ENCODE measurements at places on chromosomes 5 and 9.
A peak's percentile ranks its signal among the peaks of the same experiment; 100 is the strongest.

DNA sequence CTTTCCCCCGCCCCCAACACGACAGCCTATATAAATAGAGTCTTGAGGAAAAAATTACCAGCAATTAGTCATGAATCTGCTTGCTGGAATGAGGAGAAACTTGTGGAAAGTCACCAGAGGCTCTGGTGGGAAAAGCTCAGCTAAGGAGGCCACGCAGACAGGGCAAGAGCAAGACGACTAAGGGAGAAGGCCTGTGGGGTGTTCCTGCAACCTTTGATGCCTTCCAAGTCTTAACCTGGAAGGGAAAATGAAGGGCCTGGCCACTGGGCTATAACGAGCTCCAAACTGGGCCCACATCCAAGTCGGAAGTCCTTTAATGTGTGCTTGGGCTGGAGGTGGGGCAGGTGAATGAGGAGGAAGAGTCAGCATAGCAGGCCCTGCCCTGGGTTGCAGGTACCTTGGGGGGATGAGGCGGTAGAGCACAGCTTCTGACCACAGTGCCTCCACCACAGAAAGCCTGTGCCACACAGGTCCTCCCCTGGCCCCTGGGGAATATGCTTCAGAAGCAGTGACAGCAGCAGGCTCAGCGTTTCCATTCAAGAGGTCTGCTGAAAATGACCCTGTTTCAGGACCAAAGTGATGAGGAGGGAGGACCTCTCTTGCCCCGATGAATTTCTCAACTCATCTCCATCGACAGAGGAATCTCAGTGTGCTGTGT lies 92.8 kb upstream of the LRRTM2 start:
- no peak for DNase-seq

DNA sequence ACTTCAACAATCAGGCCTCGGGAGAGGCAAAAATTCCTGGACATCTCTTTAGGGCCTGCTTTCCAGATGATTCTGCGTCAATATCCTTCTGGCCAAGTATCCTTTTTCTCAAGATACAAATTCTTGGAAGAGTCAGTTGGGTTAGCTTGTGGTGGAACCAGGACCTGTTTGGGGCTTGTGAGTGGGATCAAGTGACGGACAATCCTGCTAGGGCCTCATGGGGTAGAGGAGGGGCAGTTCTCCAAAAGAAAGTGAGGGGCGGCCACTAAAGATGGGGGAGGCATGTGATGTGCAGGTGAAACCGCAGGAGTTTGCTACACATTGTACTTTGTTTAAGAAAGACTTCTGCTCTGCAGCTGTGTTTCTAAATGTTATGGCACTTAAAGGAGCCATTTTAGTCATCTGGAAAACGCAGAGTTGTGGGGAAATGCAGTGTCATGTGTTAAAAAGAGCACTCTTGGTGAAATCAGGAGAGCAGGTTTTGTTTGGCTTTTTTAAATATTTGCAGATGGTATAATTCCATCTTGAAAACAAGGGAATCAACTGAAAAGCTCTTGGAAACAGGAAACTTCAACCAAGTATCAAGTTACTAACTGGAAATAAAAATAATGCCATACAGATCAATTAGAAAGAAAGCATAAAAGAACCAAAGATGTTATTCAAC lies 27.4 kb upstream of the GSN start:
- no peak for DNase-seq

GRCh38 chr9:23088932-23089364 lies 642.3 kb downstream of the DMRTA1 start:
- DNase-seq, result no peak

DNA sequence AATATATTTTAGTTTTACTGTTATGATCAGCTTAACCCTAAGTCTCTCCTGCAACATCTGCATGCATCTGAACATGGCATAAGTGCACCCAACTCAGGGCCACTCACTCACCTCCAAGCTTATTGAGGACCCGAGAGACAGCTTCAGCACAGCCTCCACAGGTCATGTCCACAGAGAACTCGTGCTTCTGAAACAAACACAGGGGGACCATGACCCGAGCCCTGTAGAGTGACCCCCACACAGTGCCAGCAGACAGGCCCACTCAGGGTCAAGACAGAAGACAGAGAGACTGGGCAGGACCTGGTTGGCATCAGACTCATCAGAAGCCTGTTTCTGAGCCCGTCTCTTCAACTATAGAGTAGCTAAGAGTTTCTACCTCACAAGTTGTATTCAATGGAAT lies 6.8 kb downstream of the ATOX1 start:
- DNase-seq, result no peak

DNA sequence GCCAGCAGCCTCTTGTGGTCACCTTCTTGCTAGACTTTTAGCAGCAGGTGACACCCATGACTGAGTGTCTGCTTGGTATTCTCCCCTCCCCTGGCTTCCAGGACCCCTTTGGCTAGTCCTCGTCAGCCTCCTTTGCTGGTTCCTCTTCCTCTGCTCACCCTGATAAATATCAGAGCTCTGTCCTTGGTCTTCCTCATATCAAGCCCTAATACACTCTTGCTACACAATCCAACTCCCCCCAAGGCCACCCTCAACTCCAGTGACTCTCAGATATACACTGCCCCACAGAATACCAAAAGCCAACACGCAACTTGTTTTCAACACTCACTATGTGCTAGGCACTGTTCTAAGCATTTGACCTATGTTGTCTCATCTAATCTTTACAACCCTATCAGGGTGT lies 30.3 kb upstream of the LCP2 start:
- no peak for DNase-seq

- peak; percentile 21 for DNase-seq
These were observed 139.9 kb downstream of the PIP5K1B start for GRCh38 chr9:68844631-68845612.

DNA sequence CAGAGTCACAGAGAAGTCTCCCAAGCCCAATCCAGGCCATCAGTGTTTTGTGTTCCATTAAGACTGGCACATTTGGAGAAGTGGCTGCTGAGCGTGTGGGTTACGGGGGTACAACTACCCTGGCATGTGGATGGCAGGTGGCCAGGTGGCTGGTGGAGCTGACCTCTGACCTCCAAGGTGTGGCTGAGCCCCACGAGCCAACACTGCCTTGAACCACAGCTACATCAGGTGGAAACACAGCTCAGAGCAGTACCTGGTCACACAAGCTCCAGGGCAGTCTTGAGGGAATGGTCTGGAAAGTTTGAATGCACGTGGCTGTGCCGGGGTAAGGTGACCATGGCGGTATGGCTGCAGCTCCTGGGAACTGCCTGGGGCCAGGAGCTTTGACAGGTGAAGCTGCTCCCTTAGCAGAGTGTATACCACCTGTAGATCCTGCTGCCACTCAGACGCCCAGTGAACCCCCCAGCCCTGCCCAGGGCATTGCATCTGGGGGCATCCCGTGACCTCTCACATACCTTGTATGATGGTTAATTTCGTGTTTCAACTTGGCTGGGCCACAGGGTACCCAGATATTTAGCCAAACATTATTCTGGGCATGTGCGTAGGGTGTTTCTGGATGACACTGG lies 207.9 kb downstream of the GADD45G start:
- no peak for DNase-seq

DNA sequence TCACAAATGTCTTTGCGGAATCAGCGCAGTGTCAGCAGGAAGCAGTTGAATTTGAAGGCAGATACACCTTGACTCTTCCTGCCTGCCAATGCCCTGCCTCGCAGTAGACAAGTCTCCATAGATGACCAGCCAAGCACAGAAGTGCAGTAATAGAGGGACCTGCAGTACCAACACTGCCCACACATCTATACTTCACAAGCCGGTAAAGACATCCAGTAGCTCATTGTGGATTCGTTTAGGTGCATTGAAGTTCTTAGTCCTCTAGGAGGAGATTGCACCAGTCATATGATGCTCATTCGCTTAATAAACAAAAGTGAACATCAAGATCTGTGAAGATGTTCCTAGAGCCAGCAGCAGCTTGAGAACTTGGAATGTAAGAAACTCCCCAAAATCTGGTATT lies 7.1 kb upstream of the IFNA2 start:
- no peak for DNase-seq

- DNase-seq, result no peak
These were observed 923 bp downstream of the C5orf34 start for GRCh38 chr5:43514025-43514424.

All from GM13977 (cell line).